ENCODE measurements at places on chromosomes 1 and 21.

GRCh38 chr1:151196292-151196800 lies 2.0 kb upstream of the PIP5K1A start:
- DNase-seq = peak; percentile 65

- no peak for DNase-seq
These were observed 66.1 kb downstream of the ALG14 start for GRCh38 chr1:95006681-95007080.

DNA sequence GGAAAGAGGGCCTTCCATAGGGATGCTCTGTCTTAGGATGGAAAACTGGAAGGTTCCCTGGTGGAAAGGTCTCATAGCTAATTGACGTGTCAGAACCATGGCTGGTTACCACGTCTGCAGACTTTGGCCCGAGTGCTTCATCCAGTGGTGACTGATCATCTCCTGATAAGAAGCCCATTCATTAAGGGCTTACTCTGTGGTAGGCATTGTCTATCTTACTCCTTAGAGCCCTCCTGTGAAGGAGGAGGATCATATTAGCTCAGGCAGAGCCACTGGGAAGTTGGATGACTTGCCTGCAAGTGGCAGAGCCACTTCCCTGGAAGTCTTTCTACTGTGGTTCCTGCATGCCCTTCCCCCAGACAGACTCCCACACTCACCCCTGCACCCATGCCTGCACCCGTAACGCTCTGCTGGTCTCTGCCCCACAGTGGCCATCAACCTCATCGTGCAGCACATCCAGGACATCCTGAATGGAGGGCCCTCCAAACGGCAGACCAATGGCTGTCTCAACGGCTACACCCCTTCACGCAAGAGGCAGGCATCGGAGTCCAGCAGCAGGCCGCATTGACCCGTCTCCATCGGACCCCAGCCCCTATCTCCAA lies 79.9 kb downstream of the UCK2 start:
- no peak for DNase-seq

DNA sequence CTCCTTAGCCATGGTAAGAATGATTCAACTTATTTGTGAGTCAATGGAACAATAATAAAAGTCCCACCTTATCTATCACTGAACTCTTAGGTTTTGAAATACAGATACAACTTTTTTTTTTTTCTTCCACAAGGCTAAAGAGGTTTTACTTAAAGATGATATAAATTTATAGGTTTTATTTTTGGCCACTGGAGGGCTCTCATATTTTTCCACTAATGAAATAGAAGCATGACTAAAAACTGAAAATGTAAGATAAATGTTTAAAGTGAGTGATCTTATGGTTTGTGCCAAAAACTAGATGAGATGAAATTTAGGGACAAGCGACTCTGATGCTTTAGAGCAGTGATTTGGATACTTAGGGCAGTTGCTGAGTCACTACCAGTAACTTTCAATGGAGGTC lies 499.0 kb downstream of the NUF2 start:
- no peak for DNase-seq

- DNase-seq = no peak
These were observed 115.8 kb downstream of the C1orf94 start for GRCh38 chr1:34292472-34292871.

GRCh38 chr1:173431304-173432045 lies 45.7 kb upstream of the PRDX6 start:
- DNase-seq = peak; percentile 74

DNA sequence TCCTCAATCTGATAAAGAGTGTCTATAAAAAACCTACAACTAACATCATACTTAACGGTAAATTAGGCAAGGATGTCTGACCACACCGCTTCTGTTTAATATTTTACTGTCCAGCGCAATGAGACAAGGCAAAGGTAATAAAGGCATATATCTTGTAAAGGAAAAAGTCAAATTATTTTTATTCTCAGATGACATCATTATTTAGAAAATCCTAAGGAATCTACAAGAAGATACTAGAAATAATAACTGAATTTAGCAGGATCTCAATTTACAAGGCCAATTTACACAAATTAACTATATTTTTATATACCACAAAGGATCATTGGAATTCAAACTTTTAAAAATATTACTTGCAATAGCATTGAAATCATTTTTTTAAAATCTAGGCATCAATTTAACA lies 29.4 kb downstream of the GJA4 start:
- no peak for DNase-seq

DNA sequence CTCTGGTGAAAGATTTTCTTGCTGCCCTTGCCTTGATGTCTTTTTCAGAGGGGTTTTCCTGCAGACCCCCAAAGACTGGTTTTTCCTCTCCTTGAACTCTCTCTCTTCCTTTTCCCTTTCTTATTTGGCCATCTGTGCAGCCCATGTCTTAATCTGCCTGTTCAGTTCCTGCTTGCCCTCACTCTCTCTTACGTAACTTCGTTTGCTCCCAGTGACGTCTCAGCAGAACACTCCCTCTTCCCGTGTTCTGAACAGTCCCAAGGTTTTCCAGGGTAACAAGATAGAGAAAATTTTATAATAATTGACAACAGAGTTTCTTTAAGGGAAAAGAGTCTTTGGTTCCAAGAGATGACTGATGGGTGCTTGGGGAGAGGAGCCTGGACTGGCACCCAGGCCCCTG lies 109.1 kb upstream of the LMO4 start:
- DNase-seq = no peak

DNA sequence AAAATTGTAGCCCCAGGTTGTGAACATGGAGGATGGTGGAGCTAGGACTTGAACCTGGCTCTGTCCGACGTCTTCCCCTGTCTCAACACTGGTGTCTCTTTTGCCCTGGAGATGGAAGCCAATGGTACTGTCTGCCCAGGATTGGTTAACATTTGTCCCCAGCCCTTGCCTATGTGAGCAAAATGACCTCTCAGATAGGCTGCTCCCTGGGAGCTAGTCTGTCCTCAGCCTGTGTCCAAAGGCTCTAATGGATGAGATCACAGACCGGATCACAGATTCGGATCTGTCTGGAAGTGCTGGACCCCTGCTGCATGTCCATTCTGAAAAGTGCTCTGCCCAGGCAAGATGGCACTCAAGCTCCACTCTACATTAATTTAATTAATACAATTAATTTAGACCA lies 394.4 kb upstream of the VAMP3 start:
- no peak for DNase-seq

DNA sequence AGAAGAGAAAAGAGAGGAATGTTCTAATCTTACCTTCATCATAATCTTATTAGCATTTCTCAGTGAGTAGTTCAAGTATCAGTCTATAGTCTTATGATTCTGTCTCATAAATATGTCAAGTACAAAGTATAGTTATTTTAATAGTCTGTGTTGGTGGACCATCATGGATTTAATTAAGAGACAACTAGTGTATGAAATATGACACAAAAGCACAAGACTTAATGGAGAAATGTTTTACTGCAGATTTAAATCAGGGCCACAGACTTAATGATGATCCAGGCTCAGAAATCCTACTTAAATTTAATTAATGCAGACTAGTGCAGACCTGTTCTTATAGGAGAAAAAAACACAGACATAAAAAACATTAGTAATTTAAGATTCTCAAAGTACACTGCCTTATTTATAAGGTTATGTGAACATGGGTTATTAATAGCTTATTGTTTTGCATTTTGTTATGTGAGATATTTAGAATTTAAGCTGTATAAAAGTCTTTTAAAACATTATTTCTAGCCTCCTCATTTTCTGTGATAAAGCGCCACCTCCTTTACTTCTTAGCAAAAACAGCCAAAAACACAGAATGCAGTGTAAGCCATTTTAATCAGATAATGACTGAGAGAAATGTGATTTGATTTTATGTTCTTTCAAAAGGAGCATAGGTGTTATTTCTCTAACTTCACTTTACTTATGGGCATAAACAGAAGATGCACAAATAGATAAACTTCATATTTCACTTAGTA lies 255.0 kb upstream of the SNX7 start:
- no peak for DNase-seq

DNA sequence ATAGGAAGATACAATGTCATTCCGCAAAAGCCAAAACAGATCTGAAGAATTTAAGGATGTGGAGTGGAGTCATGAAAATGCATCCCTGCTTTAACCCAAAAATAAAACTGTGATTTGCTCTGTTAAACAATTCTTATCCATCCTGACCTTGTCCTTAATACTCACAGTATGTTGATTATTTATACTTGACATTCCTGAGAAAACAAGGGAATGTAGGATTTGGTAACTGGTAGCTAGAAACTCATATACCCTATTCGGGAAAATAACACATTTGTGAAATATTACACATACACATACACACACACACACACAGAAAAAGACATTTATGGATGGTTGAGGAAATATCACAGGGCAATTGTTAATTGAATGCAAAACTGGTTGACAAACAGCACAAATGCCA lies 80.2 kb downstream of the FMN2 start:
- DNase-seq = no peak

DNA sequence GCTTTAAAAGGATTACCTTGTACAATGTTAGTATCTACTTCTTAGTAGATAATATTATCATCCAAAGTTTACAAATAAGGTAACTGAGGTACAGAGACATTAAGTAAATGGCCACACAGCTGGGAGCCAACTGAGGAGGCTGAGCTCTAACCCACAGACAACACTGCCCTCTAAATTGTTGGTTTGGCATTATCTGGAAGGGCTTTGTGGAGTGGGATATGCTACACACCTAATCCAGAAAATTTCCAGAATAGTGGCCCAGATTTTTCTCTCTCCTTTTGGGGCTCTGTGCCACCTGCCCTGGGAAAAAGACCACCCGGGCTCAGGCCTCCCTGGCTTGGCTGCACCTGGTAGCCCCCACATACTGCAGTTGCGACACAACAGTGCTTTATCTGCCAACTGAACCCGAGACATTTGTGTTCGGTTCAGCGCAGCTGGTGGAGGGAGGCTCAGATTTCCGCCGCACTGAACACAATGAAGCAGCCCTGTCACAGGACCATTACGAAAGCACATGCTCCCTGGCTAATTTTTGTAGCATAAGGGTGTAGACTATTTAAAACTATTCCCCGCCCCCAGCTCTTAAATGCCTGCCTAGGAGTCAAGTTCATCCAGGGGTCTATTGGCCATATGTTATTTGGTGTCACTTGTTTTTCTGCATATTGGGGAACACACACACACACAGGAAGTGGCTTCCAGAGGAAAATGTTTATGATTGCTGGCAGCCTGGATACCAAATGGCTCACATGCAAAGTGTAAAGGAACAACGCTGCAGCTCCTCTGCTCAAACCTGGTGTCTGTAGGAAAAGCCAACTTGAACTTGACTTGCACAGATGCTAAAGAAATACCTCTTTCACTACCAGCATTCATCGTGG lies 92.3 kb upstream of the ESRRG start:
- no peak for DNase-seq

DNA sequence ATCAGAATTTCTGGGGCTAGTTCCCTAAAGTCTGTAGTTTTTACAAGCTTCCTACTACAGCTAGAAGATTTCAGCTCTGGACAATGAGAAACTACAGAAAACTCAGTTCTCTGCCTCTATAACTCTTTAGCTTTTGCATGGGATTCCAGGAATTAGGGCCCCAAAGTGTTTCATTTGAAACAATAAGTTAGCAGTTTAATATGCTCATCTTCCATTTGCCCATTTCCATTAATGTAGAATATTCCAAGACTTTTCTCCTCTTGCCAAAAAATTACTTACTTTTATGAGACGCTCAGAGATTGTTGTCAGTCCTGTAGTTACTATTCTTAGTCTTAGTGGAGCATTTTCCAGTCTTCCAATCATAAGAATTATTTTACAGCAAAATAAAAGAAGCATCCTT lies 719.9 kb downstream of the ADGRL2 start:
- DNase-seq = no peak

DNA sequence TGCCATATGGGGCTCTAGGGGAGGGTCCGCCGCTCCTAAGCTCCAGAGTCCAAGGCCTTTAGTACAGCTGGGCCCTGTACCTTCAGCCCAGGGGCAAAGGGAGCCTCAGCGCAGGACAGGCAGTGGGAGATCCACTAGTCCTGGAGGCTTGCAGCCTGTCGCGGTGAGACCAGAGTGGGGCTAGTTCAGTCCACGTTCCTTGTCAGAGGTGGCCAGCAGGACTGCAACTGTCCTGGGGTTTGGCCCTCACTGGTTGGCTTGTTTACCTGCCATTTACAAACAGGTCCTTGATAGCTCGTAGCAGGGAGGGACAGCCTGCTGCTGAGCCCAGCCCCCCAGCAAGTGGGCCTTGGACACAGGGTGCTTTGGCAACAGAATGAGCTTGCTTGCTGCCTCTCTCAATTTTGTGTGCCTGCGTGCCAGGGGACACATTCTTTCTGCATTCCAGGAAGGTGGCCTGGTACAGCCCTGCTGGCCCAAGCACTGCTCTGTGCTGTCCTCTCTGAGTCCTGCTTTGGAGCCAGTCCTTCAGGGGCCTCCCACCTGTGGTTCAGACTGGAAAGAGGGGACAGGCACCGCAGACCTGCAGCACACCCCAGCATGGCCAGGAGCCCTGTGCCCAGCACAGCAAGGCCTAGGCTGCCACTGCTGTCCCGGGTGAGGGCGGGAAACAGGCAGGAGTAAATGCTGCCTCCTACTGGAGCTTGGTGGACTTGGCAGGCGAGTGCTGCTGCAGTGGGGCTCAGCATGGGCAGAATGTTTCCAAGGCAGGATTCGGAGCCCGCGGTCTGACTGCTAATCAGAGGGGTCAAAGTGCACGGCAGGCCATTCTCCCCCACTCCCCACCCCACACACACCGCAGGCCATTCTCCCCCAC lies 15.2 kb downstream of the H6PD start:
- no peak for DNase-seq

GRCh38 chr1:17307946-17308345 lies at the start of gene PADI4:
PADI4 (plus strand) TSS chr1:17308197; CDS start chr1:17308223, 26 bp downstream.
- DNase-seq = no peak

DNA sequence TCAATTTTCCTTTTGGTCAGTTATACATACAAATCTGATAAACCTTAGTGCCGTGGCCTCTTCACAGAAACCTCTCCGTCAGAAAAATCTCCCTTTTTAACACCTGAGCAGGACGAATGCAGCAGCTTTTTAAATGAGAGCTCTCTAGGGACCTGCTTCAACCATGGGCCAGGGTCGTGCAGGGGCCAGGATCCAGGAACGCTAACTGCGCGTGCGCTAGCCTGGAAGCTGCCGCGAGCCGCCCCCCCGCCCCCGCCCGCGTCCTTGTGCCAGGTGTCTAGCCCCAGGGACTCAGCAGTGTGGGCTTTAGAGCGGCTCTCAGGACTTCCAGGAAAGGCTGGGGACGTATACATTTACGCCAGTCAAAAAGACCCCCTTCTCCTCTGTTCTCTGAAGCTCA lies 136.8 kb upstream of the FMN2 start:
- DNase-seq = no peak

DNA sequence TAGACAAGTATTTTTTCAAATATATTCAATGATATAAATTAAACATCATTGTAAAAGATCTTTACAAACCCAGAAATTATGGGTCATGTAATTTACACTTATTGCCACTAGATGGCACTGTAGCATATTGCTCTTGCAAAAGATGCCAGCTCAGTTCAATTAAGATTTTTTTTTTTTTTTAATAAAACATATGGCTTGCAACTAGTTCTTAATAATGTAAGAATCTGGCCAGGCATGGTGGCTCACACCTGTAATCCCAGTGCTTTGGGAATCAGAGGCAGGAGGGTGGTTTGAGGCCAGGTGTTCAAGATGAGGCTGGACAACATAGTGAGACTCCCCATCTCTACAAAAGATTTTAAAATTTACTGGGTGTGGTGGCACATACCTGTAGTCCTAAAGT lies 49.4 kb upstream of the DESI2 start:
- DNase-seq = no peak

All from NCI-H1930 (cell line).